Kidney (tissue), 22 donors: ENCODE measurements at places on chromosomes 3 and 15.

DNA sequence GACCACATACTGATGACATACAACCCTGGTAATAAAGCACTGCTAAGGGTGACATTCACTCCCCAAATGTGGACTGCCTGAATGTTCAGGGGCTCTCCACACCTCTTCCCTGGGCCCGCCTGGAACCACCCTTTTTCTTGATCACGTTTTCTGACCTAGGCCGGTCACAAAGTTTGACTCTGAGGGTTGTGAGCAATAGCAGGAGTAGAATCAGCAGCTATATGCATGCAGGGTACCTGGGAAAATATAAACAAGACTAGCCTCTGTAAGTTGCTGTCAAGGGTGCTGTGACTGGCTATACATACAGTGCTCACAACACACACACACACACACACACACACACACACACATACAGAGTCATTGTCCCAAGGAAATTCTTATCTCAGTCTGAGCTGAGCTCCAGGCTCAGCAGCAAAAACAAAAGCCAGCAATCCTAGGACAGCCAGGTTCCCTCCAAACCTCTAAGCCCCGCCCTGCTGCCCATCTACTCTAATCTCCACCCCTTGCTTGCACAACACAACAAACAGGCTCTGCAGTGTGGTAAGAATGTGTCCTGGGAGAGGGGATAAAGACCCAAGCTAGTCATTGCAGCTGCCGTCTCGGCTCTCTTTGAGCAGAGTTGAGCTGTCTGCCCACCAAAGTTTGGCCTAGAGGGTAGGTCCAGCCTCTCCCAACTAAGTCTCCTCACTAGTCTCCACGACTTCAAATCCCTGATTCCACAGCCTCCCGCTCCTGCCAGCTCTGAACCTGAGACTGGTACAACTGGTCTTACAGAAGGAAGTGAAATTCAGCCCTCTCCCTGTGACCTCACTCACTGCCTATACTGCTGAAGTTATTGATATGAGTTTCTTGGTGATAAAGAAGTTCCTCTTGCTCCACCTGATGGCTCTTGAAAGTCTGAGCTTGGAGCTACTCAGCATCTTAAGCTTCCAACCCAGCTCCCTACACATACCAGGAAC is 2.2 kb downstream of the BMF start:
- no peak overlapping the region for H3K4me3 ChIP-seq
- no peaks in the 10 kb centered on the region for H3K36me3 ChIP-seq
- H3K27ac ChIP-seq = peak overlapping the region; percentile 59
- H3K4me1 ChIP-seq = peaks cover 11% of the 10 kb centered on the region

DNA sequence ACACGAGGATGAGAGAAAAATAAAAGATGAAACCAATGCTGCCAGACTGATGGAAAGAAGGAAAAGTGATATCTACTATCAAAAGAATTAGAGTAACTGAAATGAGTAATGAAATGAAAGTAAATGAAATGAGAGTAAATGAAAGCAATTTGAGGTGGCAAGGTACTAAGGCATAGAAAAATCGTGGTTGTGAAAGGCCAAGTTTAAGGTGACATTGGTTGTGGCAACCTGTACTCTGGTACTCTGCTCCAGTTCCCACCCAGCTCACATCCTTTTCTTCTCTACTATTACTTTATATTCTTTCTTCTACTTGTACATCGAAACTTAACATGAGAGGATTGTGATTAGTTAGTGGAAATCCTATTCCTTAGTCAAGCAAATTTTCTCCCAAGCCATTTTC is 10.1 kb downstream of the RFX7 start:
- no peak overlapping the region for H3K4me3 ChIP-seq
- DNase-seq = no peak
- no peaks in the 10 kb centered on the region for H3K36me3 ChIP-seq
- no peaks in the 10 kb centered on the region for H3K27me3 ChIP-seq
- no peaks in the 10 kb centered on the region for H3K4me1 ChIP-seq
- H3K27ac ChIP-seq = no peak overlapping the region

- H3K27me3 ChIP-seq = no peaks in the 10 kb centered on the region
- DNase-seq = no peak
- no peaks in the 10 kb centered on the region for H3K36me3 ChIP-seq
- no peak overlapping the region for H3K27ac ChIP-seq
- H3K4me3 ChIP-seq = no peak overlapping the region
Measured at GRCh38 chr3:134880431-134880830, 85.4 kb downstream of the EPHB1 start.

- H3K4me1 ChIP-seq = peaks cover 19% of the 10 kb centered on the region
- H3K27me3 ChIP-seq = no peaks in the 10 kb centered on the region
- DNase-seq = peak; percentile 50
- peak overlapping the region; percentile 88 for H3K4me3 ChIP-seq
- H3K27ac ChIP-seq = peak overlapping the region; percentile 90
Measured at GRCh38 chr15:30990446-30991254, 778 bp downstream of the MTMR10 start.

- no peaks in the 10 kb centered on the region for H3K27me3 ChIP-seq
- no peaks in the 10 kb centered on the region for H3K36me3 ChIP-seq
- H3K4me1 ChIP-seq = no peaks in the 10 kb centered on the region
- no peak overlapping the region for H3K4me3 ChIP-seq
- H3K27ac ChIP-seq = no peak overlapping the region
Measured at GRCh38 chr15:49669288-49669687, 48.4 kb downstream of the DTWD1 start.

DNA sequence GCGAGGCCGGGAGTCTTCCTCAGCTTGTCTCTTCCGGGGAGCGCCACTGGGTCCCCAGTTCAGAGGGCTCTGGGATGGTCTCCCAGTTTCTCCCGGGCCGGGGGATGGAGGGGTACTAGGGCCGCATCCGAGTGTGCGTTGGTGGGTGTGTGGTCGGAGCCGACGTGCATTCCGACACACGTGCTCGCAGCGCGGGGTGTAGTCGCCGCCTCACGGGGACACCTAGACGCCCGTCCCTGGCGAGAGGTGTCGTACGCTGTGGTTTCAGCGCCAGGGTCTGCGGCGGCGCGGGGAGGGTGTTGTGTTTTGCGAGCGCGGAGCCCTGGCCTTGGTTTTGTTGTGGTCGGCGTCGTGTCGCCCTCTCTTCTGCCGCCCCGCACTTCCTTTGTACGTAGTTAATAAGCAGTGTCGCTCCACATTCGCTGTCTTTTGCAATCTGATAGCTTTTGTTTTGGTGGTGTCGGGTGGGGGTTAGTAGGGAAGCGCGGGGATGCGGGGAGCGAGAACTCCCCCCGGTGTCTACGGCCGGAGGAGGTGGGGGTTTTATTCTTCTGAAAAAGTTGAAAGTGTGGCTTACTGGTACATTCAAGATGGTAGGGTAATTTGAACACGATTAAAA is 2.2 kb downstream of the IGF1R start:
- no peaks in the 10 kb centered on the region for H3K36me3 ChIP-seq
- no peaks in the 10 kb centered on the region for H3K4me1 ChIP-seq
- H3K27me3 ChIP-seq = no peaks in the 10 kb centered on the region

DNA sequence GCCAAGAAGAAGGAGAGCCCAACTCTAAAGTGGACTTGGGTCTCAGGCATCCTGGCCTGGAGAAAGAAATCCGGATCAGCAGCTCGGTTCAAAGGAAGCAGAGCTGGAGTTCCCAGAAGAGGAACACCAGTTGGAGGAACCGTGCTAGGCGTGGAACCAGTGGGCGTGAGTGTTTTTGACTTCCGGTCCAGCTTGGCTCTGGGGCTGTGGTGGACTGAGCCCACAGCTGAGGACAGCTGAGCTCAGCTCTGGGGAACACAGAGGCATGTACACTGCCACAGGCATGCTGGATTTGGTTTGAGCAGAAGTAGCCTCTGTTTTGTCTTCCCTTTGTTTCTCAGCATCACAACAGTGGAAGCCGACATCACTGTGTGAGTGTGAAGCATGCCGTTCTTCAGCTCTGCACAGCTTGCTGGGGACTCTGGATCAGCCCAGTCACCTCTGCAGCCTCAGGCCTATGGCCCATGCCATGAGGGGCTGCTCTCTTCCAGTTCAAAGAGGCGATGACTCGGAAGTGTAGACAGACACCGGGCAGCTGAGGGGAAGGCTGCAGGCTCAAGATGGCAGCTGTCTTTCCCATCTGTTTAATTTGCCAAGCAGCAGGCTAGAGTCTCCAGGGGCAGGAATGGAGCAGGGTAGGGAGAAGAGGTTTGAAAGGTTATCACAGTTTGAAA is 185.8 kb upstream of the UBE3A start:
- DNase-seq = no peak
- no peak overlapping the region for H3K27ac ChIP-seq
- H3K4me1 ChIP-seq = no peaks in the 10 kb centered on the region
- no peaks in the 10 kb centered on the region for H3K27me3 ChIP-seq
- no peak overlapping the region for H3K4me3 ChIP-seq

DNA sequence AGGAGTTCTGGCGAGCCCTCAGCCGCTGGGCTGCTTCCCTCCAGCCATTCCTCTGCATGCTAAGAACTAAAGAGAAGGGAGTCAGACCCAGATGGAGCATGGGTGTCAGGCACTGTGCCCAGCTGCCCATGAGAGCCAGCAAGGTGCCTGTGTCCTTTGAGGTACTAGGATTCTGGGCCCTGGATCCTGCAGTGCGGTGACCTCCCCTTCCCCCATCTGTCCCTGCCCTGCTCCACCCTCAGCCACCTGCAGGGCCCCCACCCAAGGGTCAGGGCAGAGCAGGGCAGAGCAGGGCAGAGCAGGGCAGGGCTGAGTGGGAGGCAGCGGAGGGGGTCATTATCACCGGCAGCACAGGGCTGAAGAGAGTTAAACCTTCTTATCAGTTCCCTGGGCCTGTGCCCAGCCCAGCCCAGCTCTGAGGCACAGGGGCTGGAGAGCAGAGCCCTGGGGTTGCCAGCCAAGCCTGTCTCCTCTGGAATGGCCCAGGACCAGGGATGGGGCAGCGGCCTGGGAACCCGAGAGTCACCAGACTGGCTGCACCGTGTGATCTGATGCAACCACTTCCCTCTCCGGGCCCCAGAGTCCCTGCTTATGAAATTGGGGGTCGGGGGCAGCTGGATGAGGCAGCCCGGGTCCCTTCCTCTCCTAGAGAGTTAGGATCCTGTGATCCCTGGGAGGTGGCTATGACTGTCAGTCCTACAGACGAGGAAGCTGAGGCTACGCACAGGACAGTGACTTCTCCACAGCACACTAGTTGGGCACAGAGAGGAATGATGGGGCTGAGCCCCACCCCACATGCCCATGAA is 17.3 kb downstream of the ZDHHC19 start:
- no peak overlapping the region for H3K4me3 ChIP-seq
- peak; percentile 79 for DNase-seq
- H3K4me1 ChIP-seq = no peaks in the 10 kb centered on the region
- H3K27ac ChIP-seq = no peak overlapping the region
- H3K27me3 ChIP-seq = no peaks in the 10 kb centered on the region
- H3K36me3 ChIP-seq = no peaks in the 10 kb centered on the region

- no peak overlapping the region for H3K4me3 ChIP-seq
- H3K36me3 ChIP-seq = no peaks in the 10 kb centered on the region
- no peaks in the 10 kb centered on the region for H3K4me1 ChIP-seq
- DNase-seq = no peak
- H3K27ac ChIP-seq = no peak overlapping the region
Measured at GRCh38 chr3:107446706-107447105, 69.5 kb downstream of the CCDC54 start.

- H3K27me3 ChIP-seq = no peaks in the 10 kb centered on the region
- H3K4me3 ChIP-seq = peak within 1 kb of the TSS; percentile 31
- no peak within 1 kb of the TSS for H3K27ac ChIP-seq
- H3K36me3 ChIP-seq = no peaks in the 10 kb centered on the region
- no peaks in the 10 kb centered on the region for H3K4me1 ChIP-seq
Measured at GRCh38 chr15:74173380-74174218, at the start of gene ISLR. ISLR (plus strand) TSS chr15:74173710; CDS start chr15:74174859, 1,149 bp downstream.

DNA sequence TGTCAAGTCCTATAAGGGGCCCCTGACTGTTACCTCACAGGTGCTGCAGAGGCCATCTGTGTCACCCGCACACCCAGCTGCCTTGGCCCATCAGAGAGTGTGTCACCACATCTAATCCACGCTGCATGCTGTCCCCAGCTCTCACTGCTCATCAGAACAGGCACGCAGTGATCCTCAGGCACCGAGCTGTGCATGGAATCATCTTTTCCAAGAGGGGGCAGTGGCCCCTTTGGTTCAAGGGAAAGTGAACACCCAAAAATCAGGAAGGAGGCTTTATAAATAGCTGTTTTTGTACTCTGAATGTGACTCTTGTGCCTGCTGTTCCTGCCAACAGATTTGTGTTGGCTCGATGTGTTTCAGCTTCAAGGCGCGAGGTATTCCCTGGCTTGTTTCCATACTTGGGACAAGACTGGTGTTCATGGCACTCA is 110.3 kb upstream of the ETV5 start:
- H3K36me3 ChIP-seq = no peaks in the 10 kb centered on the region
- no peaks in the 10 kb centered on the region for H3K27me3 ChIP-seq

DNA sequence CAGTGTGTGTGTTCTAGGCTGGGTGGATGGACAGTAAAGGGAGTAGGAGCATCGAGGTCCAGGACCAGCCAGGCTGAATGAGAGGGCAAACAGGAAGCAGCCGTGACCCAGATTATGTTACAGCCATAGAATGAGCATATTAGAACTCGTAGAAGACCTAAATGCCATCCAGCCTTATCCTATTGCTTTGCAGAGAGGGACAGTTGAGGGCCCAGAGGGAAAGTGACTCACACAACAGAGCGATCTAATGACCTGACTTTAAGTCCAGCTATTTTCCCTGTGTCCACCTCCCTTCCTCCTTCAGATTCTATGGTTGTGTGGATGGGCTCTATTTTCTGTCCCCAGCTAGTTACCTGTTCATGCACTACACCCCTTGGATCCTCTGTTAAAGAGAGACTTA is 634.1 kb upstream of the TBL1XR1 start:
- DNase-seq = no peak
- H3K27me3 ChIP-seq = no peaks in the 10 kb centered on the region
- H3K27ac ChIP-seq = no peak overlapping the region
- no peaks in the 10 kb centered on the region for H3K36me3 ChIP-seq

DNA sequence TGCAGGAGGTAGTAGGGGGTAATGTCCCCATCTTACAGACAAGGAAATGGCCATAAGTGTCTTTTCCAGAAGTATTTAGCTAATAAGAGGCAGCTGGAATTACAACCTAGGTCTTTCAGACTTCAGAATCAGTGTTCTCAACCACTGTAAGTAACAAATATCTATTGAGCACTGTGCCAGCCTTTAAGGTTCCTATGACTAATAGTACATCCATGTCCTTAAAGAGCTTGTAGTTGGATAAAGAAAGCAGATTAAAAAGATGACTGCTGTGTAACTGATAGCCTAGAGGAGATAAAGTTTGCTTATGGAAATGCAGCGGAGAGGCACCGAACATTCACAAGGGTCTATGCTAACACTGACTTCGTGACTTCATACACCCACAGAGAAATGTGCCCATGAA is 136.0 kb downstream of the KCNMB2 start:
- no peak for DNase-seq
- H3K27ac ChIP-seq = no peak overlapping the region
- peaks cover 3% of the 10 kb centered on the region for H3K4me1 ChIP-seq
- H3K27me3 ChIP-seq = no peaks in the 10 kb centered on the region
- H3K36me3 ChIP-seq = no peaks in the 10 kb centered on the region
- H3K4me3 ChIP-seq = no peak overlapping the region

DNA sequence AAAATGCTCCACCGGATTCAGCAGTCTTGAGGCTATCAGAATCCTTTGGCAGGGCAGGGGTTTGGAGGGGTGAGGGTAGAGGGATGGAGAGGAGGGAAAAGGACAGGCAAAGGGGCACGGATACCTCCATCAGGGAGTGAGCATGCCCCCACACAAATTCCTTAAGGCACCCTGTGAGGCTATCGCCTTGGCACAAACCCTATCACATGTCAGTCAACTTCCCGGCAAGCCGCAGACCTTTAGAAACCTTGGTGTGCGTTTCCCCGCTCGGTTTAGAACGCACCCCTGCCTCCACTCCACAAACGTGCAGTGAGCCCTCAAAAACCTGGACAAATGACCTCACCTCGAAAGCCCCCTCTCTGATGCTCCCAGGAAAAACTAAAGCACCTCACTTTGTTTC is 422 bp upstream of the SETMAR start:
- H3K4me3 ChIP-seq = peak overlapping the region; percentile 99
- H3K27ac ChIP-seq = peak overlapping the region; percentile 97
- H3K4me1 ChIP-seq = peaks cover 2% of the 10 kb centered on the region
- no peak for DNase-seq
